ENCODE measurements at places on chromosomes 7 and 10.

- DNase-seq: no peak
These were observed 1.4 kb downstream of the PODXL start for GRCh38 chr7:131554880-131555516.

GRCh38 chr10:22900841-22901601, 26.8 kb upstream of the ARMC3 start:
- no peak for DNase-seq

GRCh38 chr7:150737265-150738055, at the start of gene GIMAP5:
TSS of gene GIMAP5 (plus strand) at chr7:150737418. CDS start at chr7:150740885, 3,467 bp downstream.
- DNase-seq: peak; percentile 65

DNA sequence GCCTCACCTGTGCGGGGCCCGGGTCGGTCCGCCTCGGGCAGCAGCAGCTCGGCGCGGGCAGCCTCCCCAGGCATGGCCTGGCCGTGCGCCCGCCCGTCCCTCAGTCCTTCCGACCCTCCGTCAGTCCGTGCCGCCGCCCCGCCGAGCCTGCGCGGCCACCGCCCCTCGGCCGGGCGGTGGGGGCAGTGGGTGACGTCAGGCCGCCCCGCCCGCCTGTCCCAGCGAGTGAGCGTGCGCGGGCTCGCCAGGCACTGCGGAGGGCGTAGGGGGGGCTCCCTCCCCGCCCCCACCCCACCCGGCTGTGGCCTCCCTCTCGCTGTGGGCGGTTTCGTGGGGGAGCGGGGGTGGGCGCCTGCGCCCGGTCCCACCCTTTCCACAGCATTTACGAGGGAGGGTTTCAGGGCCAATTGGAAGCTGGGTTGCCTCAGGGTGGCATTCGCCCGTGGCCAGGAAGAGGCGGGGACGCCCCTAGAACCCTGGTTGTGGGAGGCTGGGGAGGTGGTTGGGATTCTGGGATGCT, at the start of gene NACAD:
Gene NACAD (minus strand): TSS at position 149 of the 520 bp plus-strand sequence. CDS start 75 bp downstream, at position 74.
- no peak for DNase-seq

- no peak for DNase-seq
These were observed 10.6 kb upstream of the OR2A2 start for GRCh38 chr7:144098776-144099175.

DNA sequence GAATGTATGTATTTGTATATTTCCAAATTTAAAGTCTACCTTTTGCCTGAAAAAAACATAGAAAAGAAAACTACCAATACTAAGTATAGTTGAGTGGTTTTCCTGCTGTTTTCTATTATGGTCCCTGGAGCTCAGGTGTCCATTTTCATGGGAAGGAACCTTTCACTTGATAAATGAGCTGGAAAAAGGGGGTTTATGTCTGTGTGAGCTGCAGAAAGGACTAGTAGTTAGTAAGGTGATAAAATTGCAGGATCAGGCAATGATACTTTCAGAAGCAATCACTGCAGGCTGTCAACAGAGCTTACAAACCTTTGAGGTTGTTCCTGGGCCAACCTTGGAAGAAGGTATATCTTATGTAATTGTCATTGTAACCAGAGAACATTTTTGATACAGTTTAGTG, 48.0 kb downstream of the ST7 start:
- no peak for DNase-seq

- no peak for DNase-seq
These were observed 1.3 kb downstream of the CTTNBP2 start for GRCh38 chr7:117871778-117872538.

DNA sequence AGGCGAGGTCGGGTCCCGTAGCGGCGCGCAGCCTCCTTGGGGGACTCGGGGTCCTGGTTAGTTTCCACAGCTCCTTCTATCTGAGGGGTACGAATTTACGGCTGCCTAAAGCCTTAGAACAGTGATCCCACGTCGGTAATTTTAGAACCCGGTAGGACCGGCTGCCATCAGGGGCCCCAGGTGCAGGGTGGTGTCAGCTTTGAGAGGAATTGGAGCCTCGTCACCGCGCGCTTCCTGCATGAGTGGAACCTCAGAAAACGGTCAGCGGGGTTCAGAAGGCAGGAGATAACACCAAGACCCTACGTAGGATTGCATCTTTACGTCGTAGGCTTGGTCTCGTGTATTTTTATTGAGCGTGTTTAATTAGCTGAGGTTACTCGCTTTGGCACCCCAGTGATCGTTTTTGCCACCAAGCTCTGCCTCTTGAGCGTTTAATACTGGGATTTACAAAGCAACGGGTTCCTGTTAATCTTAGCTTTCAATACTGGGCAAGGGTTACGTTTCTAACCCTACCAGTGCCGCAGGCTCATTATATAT, 443 bp downstream of the RNF32 start:
- peak; percentile 23 for DNase-seq

GRCh38 chr10:19713800-19714525, 102.3 kb upstream of the PLXDC2 start:
- no peak for DNase-seq

DNA sequence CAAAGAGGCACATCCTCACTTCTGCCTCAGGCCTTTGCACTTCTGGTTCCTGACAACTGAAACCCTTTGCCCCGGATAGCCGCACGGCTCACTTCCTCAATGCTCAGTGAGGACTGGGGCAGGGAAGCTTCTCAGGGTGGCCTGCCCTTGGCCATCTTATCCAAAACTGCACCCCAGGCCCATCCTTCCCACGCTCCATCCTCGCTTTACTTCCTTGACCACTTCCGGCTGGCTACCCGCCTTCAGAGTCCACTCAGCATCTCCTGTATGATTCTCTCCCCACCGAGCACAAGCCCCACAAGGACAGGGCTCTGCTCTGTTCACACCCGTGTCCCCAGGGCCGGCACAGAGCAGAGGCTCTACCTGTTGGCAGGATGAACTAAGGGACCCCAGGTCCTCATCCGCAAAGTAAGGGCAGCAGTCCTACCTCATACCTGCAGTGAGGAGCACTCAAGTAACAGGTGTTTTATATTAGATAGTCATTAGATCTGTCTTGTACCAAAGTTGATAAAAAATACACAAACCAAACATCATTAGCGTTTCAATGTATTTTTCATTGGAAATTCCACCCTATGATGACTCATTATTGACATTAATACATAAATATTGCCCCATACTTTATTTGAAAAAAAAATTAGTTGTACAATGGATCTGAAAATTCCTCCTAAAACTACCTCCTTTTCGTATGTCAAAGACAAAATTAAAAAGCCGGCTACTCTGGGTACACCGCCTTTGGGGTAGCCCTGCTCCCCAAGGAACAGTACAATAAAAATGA, 35.0 kb downstream of the GNA12 start:
- DNase-seq: no peak

DNA sequence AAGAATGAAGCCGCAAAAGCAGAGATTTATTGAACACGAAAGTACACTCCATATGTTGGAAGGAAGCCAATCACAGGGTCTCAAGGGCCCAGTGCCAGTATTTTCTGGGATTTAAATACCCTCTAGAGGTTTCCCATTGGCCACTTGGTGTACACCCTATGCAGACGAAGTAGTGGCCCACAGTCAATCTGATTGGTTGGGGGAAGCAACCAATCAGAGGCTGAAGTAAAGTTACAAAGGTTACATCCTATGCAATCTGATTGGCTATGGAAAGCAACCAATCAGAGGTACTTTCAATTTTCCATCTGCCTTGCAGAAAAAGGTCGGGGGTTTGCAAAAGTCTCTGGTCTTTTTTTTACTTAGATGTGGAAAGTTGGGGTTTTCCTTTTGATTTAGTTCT, 481.3 kb upstream of the NRP1 start:
- DNase-seq: no peak

- DNase-seq: no peak
These were observed 307.5 kb downstream of the CNTNAP2 start for GRCh38 chr7:146424084-146424483.

All from T-cell (primary cell).